ENCODE measurements at places on chromosomes 3 and 15.

- DNase-seq: no peak
Observed at GRCh38 chr3:171489348-171489747, 29.1 kb upstream of the TNIK start.

DNA sequence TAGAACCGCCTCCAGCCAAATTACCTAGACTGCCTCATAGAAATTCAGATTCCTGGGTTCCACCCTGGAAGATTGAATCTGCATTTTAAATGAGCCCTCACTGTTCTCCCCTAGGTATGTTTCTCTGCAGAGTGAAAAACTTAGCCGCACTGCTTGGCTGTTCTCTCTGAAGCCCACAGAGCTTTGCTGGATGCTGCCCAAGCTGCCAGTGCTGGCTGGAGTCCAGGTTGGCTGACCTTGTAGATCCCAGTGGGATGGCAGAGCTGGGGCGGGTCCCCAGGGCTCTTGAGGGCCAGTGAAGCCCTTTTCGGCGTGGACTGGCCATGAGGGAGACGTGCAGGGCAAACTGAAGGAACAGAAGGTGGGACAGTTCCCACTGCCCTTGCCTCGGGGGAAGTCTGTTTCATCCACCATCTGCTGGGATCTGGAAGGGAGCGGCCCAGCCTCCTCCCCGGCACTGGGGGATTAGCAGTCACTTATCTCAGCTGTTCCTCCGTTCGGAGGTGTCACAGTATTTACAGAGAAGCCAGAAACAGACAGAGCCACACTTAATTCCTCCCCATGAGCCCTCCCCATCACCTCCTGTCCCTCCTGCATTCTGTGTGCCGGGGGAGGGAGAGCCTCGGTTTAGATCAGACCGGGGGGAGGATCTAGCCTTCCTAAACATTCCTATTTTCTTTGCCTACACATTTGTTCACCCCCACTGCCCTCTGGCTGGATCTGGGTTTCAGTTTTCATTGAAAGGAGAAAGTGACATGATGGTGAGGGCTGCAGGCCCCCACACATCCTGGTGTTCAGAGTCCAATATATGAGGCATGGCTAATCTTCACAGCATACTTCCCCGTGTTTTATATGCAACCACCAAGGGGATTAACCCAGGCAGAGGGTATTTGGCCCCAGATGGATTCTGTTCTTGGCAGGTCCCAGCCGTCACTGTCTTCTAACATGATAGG is 4.1 kb upstream of the ACTC1 start:
- DNase-seq: no peak

DNA sequence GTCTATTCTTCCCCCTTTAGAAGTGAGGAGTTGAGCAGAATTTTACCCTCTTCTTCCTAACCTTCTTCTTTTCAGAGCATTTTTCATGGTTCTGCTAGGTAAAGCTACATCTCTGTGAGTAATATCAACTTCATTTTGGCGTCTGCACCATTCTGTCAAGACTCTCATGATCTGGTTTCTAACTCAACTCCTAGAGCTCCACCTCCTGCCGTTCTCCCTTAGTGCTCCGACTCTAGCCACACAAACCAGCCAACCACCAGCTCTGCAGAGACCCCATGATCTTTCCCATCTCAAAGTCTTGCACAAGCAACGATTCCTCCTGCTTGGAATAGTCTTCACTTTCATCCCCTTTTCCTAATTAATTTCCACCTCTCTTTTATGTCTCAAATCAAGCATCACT is 193.9 kb upstream of the TMC3 start:
- no peak for DNase-seq

DNA sequence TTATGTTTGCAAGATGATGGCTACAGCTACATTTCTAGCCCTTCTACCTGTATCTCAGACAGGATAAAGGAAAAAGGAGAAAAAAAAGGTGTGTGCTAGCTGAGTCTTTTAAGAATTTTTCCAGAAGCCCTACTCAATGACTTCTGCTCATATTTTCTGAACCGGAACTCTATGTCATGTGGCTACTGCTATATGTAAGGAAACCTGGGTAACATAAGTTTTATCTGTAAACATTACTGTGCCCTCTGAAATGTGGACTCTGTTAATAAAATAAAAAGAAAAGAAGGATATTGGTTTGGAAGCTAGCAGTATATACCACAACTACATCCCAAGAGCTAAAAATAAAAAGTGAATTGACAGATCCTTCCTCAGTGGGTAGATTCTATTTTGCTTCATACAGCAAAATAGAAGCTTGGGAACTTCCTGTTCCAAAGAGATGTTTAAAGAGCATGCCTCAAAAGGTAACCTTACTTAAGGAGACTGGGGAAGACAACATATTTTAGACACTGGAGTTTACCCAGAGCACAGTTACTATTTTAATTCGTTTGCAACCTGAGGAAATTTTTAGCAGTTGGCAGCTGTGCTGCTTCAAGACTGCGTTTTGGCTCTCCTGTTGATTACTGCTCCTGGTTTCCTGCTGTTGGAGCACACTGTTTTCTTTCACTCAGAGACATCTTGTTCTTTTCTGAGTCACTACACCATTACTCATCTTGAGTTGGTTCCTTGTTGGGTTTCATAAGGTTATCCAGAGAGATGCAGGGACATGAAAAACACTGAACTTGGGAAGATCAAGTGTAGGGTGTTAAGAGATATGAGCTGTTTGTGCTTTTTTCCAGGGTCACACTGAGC is 280.7 kb downstream of the NFKBIZ start:
- DNase-seq: peak; percentile 81

DNA sequence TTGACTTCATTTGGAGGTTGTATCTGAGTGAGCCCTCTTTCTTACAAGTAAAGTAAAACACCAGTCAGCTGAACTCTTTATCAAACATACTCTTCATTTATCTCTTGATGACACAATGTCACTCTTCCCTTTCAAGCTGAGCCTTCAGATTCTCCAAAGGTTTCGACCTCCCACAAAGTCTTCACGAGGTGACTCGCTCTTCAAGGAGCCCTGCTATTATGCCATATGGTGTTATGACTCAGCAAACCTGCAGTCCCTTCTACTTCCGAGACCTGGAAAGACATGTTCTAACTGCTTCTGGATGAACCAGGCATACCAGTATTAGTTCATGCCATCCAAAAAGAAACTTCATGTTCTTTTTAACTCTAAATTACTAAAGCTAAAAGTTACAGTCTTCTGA is 23.1 kb downstream of the AADAC start:
- peak; percentile 81 for DNase-seq

- no peak for DNase-seq
Observed at GRCh38 chr3:56783644-56784447, 17.9 kb downstream of the ARHGEF3 start.

DNA sequence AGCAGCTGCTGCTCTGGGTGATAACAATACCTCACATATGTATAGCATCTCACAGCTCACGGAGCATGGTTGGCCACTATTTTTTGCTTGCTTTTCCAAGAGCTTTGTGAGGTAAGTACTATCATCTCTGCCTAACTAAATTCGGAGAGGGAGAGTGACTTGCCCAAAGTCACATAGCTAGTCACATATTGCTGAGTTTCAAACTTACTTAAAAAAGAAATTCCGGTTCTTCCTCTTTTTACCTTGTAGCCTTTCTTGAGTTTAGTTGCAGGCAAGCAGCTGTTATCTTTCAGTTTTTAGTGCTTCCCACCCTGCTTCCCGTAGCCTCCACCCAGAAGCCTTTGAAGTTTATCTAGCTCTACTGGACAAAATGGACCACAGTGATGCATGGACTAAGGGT is 309.2 kb downstream of the PDCD6IP start:
- DNase-seq: no peak

DNA sequence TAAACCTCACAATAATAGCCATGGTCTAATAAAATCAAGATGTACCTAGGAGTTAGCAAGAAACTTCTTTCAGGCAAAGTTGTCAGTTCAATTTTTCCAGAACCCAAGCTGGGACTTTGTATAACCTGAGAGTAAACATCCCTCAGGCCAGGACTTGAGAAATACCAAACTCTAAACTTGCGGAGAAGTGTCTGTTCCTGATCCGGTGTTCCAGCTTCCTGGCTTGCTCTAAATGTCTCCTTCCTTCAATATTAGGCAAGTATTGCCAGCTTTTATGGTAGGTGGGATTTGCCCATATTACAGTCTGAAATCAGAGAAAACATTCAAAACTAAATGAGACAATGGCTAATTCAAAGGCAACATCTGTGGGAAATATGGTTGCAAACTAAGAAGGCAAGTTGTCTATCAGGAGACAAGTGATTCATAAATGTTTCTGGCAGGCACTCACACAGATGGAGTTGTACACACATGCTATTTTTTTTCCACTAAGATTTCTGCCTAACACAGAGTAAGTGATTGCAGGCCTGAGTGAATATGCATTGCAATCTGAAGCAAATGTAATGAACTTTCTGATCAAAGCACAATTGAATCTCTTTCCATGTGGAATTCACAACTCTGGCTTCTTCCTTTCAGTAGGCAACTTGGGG is 88.3 kb upstream of the COL8A1 start:
- DNase-seq: peak; percentile 81

- no peak for DNase-seq
Observed at GRCh38 chr3:193236599-193236998, 4.4 kb upstream of the PLAAT1 start.
